ENCODE measurements at places on chromosomes 16 and 17. TPM values are rescaled to one million over a fixed set of nuclear protein-coding genes. Genes with fewer than 3 reads are reported as not detected.

DNA sequence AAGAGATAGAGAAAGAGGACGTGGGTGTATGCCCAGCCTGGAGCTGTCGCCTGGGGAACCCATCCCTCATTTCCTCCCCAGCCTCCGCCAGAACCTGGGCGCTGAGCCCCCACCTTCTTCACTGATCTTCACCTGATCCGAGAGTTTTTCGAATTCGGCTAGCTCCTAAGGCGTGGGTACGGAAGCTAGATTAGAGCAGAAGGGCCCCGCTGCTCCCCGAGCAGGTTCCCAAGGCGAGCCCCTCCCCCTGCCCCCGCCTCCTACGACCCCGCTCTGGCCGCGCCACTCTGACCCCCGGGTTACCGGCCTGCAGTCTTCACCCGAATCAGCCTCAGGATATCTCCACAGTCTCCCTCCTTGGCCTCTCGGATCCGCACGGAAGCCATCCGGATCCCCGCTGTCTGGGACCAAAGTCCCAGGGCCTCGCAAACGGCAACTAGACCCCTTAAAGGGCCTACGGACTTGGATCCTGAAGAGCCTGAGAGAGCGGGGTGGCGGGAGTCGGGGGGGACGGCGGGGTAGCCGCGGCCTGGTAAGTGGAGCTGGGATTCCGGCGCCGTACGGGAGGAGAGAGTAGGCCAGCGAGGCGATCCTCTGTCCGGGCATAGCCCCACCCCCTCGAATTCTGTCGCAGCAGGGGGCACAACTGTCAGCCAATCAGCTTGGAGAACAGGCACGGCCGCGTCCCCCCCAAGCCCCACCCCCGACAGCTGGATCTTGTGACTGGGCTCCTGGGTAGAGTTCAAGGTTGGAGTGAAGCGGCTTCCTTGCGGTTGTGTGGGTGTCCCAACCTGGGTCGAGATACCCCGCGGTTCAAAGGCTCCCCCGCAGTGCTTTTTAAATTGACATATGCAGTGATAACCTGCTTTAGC is at the start of gene SAT2:
Gene SAT2, minus strand, starts transcription at position 572 of the 872 bp plus-strand sequence. Its CDS starts 186 bp downstream, at position 386.
- peak within 1 kb of the TSS; percentile 57 for H3K4me3 ChIP-seq
- peak within 1 kb of the TSS; percentile 97 for H3K27ac ChIP-seq
- DNase-seq: peak; percentile 92
- peaks cover 26% of the 10 kb centered on the region for H3K4me1 ChIP-seq
- no peaks in the 10 kb centered on the region for H3K36me3 ChIP-seq

- no peaks in the 10 kb centered on the region for H3K27me3 ChIP-seq
- peaks cover 89% of the 10 kb centered on the region for H3K4me1 ChIP-seq
- DNase-seq: peak; percentile 84
- H3K4me3 ChIP-seq: no peak overlapping the region
Measured at GRCh38 chr16:69833357-69834282, 71.5 kb downstream of the WWP2 start.

GRCh38 chr17:81246679-81247338 is 7.7 kb downstream of the NDUFAF8 start:
- no peaks in the 10 kb centered on the region for H3K27me3 ChIP-seq
- H3K36me3 ChIP-seq: peaks cover 7% of the 10 kb centered on the region
- no peak for DNase-seq
- no peak overlapping the region for H3K4me3 ChIP-seq

GRCh38 chr17:36941265-36942010 is 4.2 kb downstream of the LHX1 start:
- DNase-seq: no peak
- H3K36me3 ChIP-seq: no peaks in the 10 kb centered on the region
- no peak overlapping the region for H3K4me3 ChIP-seq
- H3K4me1 ChIP-seq: peaks cover 49% of the 10 kb centered on the region
- H3K27me3 ChIP-seq: peaks cover 95% of the 10 kb centered on the region
- H3K27ac ChIP-seq: no peak overlapping the region

- no peaks in the 10 kb centered on the region for H3K4me1 ChIP-seq
- H3K4me3 ChIP-seq: no peak overlapping the region
- H3K27ac ChIP-seq: no peak overlapping the region
- H3K36me3 ChIP-seq: no peaks in the 10 kb centered on the region
Measured at GRCh38 chr17:37842401-37842800, 81.8 kb upstream of the TBC1D3K start.

GRCh38 chr16:56855946-56856345 is 9.1 kb upstream of the SLC12A3 start:
- no peaks in the 10 kb centered on the region for H3K27me3 ChIP-seq
- peaks cover 19% of the 10 kb centered on the region for H3K4me1 ChIP-seq
- no peaks in the 10 kb centered on the region for H3K36me3 ChIP-seq
- no peak for DNase-seq

- no peaks in the 10 kb centered on the region for H3K27me3 ChIP-seq
- H3K36me3 ChIP-seq: no peaks in the 10 kb centered on the region
Measured at GRCh38 chr17:59423903-59424302, 92.4 kb downstream of the YPEL2 start.

DNA sequence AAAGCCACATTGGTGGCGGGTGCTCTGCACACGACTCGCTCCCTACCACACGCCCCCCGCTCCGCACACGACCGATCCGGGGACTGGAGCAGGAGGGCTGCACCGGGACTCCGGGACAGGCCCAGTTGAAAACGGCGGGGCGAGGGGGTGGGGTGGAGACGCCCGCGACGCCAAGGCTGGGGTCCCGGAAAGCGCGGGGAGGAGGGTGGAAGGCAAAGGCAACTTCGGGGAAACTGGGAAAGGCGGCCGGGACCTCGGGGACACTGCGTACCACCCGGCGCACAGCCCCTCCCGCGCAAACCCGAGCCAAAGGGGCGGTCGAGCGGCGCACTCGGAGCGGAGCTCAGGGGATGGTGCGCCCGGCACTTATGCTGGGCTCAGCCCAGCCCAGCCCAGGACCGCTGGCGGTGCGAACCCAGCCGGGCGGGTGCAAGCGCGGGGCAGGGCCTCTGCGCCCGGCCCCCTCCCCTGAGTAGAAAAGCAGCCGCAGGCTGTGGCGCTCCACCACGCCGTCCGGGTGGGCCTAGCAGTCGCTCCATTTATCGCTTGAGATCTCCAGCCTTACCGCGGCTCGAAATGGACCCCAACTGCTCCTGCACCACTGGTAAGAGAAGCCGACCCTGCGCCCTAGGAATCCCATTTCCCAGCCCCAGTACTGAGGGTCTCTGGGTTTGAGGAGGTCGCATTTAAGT is at the start of gene MT1M:
Gene MT1M, plus strand, starts transcription at position 504 of the 692 bp plus-strand sequence. Its CDS starts 73 bp downstream, at position 577.
- H3K4me1 ChIP-seq: peaks cover 25% of the 10 kb centered on the region
- peak within 1 kb of the TSS; percentile 54 for H3K4me3 ChIP-seq
- H3K27me3 ChIP-seq: no peaks in the 10 kb centered on the region
- no peaks in the 10 kb centered on the region for H3K36me3 ChIP-seq
- peak; percentile 64 for DNase-seq

DNA sequence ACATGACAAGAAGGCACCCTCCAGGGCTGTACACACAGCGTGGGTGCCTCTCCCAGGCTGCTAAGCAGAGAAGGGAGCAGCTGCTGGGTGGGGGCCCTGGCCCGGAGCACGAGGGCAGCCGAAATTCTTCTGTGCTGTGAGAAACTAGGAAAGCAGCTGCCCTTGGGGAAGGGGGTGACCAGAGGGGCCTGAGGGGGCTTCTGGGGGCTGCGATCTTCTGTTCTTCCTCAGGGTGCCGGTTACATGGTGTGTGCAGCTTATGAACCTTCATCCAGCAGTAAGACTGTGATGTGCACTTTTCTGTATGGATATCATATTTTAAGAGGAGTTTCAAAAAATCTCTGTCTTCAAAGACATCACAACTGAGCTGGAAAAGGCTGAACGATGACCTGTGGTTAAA is 43.2 kb upstream of the METRNL start:
- no peaks in the 10 kb centered on the region for H3K27me3 ChIP-seq
- no peaks in the 10 kb centered on the region for H3K4me1 ChIP-seq
- H3K27ac ChIP-seq: no peak overlapping the region
- DNase-seq: no peak

DNA sequence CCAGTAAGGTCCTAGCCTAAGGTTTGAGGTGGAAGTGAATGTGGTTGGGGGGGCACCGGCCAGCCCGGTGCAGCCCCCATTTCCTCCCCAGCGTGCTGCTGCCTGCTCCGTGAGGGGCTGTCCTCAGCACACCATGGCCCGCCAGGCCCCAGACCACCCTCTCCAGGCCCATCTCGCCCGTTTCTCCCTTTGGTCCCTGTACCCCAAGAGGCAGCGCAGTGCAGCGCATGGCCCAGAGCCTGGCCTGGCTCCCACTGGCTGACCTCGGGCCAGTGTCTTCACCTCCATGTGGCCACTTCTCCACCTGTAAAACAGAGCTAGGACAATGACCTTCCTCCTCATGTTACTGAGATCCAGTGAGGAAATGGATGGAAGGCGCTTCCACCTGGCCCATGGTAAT is 170.0 kb upstream of the GSE1 start:
- peaks cover 24% of the 10 kb centered on the region for H3K4me1 ChIP-seq
- H3K27ac ChIP-seq: no peak overlapping the region
- no peaks in the 10 kb centered on the region for H3K27me3 ChIP-seq

The AOC2 gene
- 3.0 TPM for total RNA-seq

The CPD gene
- total RNA-seq: 68.0 TPM

The DPEP3 gene
- total RNA-seq: not detected

The KLHL10 gene
- total RNA-seq: not detected

The SKAP1 gene
- 4.0 TPM for total RNA-seq

The RAB11FIP4 gene
- total RNA-seq: 38.7 TPM

The COA3 gene
- 72.4 TPM for total RNA-seq

Measured in body of pancreas (tissue), 4 donors.